MM.1S (cell line): ENCODE measurements at places on chromosomes 4 and X.

GRCh38 chrX:153725832-153726285, 1.2 kb downstream of the ABCD1 start:
- DNase-seq = no peak

GRCh38 chr4:183320211-183321059, at the start of gene CLDN22:
CLDN22 (minus strand) TSS chr4:183320276; CDS start chr4:183320218, 58 bp downstream.
- no peak for DNase-seq

- no peak for DNase-seq
Measured at GRCh38 chr4:2689114-2689513, 67.0 kb downstream of the TNIP2 start.

DNA sequence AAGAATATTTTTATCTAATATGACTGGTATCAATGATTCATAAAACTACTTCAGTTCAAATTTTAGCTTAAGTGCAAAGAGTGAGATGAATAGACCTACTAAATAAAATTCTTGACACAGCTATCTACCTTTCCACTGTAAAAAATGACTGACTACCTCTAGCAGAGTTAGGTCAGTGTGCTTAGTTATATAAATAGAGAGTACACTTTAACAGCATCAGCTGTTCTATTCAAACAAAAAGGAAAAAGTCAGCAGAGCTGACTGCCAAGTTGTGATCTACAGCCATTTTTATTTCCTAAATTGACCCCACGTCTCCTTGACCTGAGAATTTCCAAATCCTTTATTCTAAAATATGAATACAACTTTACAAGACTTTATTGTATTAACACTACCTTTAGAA, 262.4 kb downstream of the CAMK2D start:
- no peak for DNase-seq

- DNase-seq = no peak
Measured at GRCh38 chr4:80321776-80322175, 13.8 kb upstream of the CFAP299 start.

DNA sequence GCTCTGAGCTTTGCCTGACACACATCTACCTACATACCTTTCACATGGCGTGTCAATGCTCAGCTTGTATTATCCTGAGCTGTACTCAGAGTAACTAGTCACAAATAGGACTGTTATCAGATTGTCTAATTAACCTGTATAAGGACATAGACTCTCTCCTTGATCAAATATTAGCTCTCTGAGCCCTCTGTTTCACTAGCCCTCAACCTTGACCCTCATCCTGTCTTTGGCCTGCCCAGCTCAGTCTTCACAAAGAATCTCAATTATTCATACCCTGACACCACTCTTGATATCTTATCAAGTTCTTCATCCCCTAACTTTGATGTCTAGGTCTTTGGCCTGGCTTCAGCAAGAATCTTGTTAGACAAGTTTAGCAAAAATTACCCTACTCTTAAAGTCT, 320.7 kb upstream of the PCDH7 start:
- DNase-seq = no peak

GRCh38 chr4:159104694-159105414, 2.0 kb downstream of the RAPGEF2 start:
- DNase-seq = no peak

- no peak for DNase-seq
Measured at GRCh38 chr4:17301266-17301665, 210.6 kb downstream of the QDPR start.

GRCh38 chr4:14879683-14880082, 122.6 kb upstream of the CPEB2 start:
- no peak for DNase-seq

- DNase-seq = no peak
Measured at GRCh38 chr4:159148441-159148840, 45.6 kb downstream of the RAPGEF2 start.

DNA sequence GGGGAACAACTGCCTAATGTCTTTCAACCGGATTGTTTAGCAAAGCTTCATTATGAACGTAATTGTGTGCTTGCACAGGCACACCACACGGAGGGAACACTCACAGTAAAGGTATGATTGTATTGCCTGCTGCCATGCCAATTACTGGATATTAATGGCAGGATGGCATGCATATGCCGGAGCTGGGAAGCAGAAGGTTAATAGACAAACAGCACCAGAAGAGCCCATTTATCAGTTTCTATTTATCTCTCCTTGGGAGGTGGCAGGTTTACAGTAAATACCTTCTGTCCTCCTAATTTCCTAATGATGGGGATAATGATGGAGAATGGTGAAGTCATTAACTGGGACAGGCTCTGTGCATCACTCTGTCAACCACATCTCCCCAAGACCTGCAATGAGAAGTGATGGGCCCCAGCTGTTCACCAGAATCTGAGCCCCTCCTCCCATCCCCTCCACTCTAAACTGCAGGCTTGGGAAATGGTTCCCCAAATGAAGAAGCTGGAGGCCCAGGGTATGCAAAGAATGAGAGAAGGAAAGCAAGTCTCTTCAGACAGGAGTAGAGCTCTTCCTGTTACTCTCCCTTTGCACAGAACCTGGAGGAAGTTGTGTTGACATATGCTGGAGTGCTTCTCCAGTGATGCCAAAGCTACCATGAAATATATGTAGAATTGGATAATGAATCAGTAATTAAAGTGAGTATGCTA, 160.8 kb downstream of the NAA11 start:
- DNase-seq = no peak

DNA sequence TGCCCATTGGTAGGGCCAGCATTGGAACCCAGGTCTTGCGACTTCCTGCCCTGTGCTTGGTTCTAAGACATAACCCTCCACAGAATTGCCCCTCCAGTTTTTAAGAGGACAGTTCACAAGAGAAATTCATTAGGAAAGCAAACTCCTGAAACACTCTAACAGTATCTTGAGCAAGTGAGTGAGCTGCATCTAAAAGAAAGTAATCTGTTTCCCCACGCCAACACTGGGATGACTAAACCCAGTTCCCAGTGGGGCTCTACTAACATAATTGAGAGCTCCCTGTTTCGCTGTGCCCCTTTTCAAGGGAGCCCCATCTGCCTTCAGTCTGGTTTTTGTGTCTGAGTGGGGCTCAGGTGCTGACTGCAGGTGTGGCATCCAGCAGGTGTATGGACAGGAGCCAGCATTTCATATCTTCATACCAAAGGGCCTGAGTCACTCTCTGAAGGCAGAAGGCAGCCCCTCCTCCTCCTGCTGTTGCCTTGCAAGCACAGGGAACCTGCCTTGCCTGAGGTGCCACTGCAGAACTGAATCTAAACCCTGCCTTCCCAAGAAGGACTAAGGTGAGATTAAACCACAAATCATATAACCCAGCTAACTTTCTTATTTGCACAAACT, 8.0 kb downstream of the AMOT start:
- DNase-seq = peak; percentile 55

- DNase-seq = peak; percentile 75
Measured at GRCh38 chr4:142846729-142847596, 862 bp upstream of the INPP4B start.
